NCI-H1436 treated with DMSO at 0.1 percent for 48 hours (cell line): ENCODE measurements at places on chromosomes 6 and 20.

DNA sequence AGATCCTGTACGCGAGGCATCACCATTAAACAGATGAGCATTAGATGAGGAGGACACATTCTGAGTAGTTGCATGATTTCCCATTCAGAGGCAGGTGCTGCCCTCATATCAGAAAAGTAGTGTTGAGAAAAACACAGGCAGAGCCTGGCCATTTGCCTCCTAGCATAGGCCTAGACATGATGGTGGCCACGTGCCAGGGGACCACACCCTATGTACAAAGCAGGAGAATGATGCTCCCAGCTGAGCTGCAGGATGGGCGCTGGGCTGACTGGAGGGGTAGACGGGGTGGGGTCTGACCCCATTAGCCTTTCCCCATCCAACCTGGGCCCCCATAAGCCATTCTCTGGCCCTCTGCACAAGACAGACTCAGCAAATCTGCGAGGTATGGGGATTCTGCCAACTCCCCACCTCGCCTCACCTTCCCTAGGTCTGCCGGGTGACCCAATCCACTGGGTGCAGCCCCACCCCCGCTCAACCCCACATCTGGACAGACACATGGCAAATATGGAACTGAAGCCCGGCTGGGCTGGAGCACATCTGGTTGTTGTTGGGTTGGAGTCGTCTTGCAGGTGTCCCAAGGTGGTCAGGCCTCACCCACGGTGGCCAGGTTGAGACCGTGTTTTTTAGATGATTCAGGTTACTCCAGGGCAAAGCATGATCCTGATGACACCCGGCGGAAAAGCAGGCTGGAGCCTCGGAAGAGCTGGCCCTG lies 13.9 kb downstream of the PI16 start:
- DNase-seq: no peak

DNA sequence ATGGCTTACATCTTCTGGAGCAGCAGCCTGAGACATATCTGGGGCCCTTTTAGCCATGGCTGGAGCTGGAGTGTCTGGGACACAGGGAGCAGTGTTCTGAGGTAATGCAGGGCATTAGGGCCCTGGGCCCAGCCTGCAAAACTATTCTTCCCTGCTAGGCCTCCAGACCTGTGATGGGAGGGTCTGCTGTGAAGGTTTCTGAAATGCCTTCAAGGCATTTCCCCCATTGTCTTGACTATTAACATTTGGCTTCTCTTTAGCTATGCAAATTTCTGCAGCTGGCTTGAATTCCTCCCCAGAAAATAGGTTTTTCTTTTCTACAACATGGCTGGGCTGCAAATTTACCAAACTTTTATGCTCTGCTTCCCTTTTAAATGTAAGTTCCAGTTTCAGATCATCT lies 61.5 kb downstream of the EDN1 start:
- no peak for DNase-seq

- DNase-seq: no peak
Measured at GRCh38 chr6:113362301-113363047, 494.7 kb upstream of the MARCKS start.

DNA sequence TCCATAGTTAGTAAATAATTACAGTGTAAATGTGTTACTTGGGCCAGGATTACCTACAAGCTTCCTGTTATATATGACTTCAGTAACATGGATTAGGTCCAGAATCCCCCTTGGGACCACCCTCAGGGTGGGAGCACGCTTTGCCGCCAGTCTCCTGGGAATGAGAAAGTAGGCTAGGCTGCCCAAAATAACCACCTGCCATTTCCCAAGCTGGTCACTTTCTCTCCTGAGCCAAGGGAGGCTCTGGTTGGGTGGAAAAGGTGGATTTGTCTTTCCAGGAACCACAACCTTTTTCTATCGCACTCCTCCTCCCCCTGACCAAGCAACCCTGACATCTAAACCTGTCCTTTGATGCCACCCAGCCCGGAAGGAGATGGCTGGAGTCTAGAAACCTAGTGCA lies 9.6 kb upstream of the RIMS4 start:
- DNase-seq: no peak

GRCh38 chr6:103002282-103002681 lies 1608.8 kb downstream of the GRIK2 start:
- no peak for DNase-seq
